ENCODE measurements at places on chromosomes 3 and 15.
A peak's percentile ranks its signal among the peaks of the same experiment; 100 is the strongest.

DNA sequence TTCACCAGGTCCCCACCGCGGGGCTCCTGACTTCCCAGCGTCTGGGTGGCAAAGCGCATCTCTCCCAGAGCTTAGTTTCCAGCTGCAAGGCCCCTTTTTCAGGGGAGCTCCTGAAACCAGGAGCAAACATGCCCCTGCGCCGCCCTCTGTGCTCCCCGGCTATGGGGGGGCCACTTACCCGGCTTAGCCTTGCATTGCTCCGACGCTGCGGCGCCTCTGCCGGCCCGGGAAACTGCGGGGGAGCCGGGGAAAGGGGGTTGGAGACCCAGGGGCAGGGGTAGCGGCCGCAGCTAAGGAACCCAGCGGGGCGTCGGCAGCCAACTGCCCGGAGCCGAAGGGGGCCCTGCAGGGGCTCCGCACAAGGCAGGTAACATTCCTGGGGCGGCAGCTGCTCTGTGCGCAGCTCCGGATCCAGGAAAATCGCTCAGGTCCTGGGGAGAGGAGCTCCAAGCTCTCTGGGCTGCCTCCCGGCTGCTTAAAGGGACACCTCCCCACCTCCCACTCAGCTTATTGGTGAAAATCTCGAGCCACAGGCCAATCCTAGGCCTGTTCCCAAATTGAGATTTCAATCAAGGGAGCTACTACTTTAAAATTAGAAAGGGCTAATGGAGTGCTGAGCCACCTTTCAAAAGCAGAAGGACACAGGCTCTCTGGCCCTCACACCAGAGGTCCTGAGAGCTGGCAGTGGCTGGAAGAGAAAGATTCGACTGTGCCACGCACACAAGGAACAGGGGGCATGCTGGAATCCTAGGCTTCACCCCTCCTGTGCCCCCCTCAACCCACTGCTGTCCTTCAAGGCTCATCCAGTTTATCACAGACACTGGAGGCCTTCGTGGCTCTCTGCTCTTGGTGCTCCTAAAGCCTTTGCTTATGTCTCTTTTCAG is 42.7 kb upstream of the PRICKLE2 start:
- peak; percentile 64 for DNase-seq

DNA sequence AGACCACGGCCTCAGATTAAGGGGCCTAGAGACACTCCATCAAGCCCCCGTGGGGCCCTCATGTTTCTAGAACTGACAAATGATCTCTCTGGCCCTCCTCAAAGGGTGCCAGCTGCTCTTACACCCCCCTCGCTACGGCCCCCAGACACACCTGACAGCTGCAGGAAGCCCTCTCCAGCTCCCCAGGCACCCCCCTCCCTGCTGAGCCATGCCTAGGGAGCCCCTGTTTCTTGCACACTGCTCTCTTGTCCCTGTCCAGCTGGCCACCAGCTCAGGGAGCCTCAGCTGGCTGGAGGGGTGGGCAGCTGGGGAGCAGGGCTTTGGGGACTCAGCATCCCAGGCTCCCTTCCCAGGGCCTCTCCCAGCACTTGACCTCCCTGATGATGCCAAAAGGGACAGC is 14.8 kb downstream of the TNK2 start:
- DNase-seq = no peak

- peak; percentile 88 for DNase-seq
Observed at GRCh38 chr3:196227121-196227561, 10.8 kb downstream of the SLC51A start.

- DNase-seq = peak; percentile 69
Observed at GRCh38 chr3:66428733-66429132, 72.1 kb downstream of the LRIG1 start.

DNA sequence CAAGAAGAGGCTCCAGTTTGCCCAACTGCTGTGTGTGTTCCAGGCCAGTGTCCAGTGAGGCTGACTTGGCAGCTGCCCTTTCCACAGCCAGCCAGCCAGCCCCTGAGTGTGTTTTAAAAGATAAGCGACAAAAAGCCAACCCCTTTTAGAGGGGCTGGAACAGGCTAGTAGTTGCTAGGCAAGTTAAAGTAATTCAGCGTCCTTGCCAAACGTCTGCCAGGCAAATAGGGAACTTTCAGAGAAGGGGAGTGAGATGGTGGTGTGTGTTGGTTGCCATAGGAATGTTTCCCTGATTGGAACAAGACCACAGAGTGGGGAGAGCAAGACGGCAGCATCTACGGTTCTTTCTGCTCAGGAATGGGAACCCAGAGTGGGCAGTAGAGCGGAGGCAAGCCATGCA is 86.3 kb downstream of the TMEM108 start:
- no peak for DNase-seq

DNA sequence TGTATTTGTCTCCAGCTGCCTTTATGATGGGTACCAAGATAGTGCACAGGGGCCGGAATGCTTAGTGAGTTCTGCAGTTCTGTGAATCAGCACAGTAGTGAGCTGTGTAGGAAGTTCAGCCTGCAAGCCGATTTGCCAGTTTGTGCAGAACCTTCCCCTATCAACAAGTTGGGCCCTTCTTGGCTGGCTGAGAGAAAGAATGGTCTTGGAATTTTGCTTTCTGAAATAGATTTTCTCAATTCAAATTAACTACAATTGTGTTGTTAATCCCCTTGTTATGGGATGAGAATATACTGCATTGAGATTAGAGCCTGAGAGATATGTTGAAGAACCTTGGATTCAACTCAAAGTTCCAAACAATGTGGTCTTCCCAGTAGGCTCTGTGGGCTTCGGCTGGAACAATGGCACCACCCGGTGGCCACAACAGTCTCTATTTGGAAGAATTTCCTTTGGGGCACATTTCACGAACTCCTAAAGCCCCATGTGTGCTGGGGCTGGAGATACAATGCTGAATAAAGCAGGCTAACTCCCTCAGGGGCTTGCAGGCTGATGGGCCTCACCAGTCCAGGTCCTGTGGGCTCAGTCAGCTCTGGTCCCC is 59.1 kb downstream of the TRIM42 start:
- peak; percentile 83 for DNase-seq

GRCh38 chr3:195069501-195070251 is 201.3 kb downstream of the XXYLT1 start:
- no peak for DNase-seq

DNA sequence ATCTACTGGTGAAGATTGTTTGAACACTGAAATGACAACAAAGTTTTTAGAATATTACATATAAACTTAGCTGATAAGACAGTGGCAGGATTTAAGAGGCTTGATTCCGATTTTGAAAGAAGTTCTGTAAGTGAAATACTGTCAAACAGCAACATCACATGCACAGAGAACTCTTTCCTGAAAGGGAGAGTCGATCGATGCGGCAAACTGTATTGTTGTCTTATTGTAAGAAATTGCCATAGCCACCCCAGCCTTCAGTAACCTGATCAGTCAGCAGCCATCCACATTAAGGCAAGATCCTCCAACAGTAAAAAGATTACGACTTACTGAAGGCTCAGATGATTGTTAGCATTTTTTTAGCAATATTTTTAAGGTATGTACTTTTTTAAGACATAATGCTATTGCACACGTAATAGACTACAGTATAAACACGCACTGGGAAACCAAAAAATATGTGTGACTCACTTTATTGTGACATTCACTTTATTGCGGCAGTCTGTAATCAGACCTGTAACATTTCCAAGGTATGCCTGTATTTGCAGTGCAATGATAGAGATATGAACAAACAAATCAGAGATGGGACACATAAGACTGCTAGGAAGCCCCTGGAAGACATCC is 225.6 kb upstream of the UBE2E1 start:
- no peak for DNase-seq

DNA sequence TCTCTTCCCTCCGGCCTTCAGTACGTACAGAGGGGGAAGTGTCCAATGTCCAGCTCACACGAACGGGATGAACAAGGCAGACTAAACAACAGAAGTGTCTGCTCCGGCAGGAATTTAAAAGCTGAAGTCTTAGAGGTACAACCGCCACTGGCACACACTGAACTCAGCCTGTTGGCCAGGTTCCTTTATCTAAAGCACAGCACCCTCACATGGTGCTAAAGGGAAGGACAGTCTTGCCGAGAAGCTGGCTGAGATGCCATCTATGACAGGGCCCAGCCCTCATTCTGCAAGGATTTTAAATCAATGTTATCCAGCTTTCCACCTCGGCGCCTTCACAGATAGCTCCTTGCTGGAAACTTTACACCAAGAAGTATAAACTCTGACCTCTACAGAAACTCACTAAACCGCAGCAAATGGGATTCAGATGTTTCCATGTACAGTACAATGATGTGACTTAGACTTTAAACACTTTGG is 2.8 kb downstream of the ADAMTS17 start:
- peak; percentile 87 for DNase-seq

DNA sequence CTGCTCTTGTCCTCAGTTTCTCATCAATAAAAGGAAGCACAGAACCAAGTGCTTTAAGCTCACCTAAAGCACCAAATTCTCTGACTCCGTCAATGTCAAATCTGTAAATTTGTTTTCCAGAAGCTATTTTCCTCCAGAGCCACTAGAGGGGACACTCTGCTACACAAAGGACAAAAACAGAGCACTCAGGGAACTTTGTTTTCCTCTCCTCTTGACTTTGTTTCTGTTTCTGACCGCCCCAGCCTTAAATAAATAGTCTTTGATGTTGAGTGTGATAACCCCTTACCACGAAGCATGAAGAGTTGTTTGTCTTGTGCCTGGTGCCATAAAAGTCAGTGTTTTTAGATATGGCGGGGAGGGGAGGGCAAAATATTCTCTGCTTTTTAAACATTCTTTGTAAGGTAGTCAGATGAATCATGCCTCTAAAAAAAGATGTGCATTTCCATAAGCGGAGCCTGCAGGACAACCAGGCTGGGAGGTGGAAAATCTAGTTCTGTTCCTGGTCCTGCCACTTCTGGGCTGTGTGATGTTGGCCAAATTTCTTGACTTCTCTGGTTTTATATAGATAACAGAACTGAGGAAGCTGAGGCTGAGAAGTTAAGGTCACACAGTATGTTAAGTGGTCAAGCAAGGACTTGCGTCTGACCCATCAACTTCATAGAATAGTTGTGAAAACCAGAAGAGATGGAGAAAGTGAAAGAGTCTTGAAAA is 7.3 kb upstream of the ZBTB38 start:
- DNase-seq = no peak

DNA sequence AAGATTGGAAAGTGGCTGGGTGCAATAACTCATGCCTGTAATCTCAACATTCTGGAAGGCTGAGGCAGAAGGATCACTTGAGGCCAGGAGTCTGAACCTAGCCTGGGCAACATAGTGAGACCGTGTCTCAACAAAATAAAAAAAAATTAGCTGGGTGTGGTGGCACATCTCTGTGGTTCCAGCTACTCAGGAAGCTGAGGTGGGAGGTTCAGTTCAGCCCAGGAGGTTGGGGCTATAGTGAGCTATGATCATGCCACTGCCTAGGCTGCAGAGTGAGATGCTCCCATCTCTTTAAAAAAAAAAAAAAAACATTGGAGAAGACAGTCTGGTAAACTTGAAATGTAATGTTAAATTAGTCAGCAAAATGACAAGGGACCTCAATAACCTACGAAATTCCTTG is 57.9 kb downstream of the STAG1 start:
- DNase-seq = no peak

- no peak for DNase-seq
Observed at GRCh38 chr3:157905885-157906284, 200.3 kb downstream of the SHOX2 start.

- DNase-seq = no peak
Observed at GRCh38 chr3:61954097-61954540, 392.7 kb downstream of the PTPRG start.

DNA sequence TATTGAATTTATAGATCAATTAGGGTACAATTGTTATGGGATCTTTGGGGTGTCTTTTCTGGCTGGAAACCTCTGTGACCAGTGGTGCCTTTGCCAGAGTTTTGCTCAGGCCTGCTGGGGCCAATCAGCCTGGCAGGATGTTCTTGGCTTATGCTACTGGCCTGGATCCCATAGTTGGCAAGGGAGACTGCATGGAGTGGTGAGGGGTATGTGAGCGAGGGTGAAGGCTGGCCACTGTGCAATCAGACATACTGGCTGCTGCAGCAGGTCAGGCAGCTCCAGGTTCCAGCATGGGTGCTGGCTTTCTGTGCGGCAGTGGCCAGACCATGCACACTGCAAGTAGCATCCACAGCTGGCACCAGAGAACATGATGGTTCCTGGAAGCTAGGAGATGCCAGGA is 1053.2 kb upstream of the GBE1 start:
- no peak for DNase-seq

DNA sequence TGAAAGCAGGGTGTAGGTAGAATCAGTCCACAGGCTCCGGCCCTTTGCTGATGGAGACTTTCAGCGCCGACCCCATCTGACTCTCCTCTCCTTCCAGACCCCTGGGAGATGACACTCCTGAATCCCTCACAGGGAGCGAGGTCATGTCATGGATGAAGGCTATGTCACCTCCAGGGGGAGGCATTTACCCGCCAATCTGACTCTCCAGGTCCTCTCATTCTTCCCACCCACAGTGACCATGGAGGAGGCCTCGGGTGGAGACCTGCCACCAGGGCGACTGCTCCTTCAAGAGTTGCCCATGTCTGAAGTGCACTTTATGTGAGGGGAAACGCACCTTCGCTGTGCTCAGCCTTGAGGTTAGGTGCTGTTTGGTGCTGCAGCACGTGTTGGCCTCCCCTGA is 112.7 kb downstream of the KLF13 start:
- DNase-seq = no peak

- no peak for DNase-seq
Observed at GRCh38 chr15:89533861-89534544, 37.6 kb upstream of the RHCG start.

DNA sequence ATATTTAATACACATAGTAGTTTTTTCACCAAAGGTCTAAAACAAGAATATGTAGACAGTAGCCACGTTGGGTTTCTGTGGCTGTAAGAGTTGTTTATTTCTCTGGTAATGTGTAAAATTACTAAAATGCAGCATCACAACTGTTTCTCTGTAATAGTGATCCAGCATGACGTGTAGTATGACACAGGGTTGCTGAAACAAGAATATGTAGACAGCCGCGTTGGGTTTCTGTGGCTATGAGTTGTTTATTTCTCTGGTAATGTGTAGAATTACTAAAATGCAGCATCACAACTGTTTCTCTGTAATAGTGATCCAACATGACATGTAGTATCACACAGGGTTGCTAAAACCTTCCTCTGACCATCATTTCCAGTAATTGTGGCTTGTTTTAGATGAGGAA is 153.6 kb upstream of the ZNF717 start:
- no peak for DNase-seq

DNA sequence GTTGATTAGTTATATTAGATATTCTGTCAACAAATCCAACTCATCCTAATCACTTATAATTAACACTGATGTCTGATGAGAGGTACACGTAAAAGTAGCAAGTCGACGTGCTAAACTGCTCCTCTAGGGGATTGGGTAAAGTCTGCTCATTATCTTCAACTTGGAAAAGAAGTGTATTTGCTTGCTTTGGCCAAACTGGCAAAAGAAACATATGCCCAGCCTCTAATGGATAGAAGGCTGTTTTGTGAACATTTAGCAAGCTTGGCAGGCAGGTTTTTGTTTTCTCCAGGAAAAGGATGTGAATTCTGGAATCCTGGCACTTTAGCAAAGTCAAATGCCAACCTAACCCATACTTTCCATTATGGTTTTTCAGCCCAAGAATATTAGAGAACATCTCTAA is 264.8 kb downstream of the TBL1XR1 start:
- no peak for DNase-seq

GRCh38 chr3:60504827-60505457 is 746.3 kb downstream of the FHIT start:
- DNase-seq = no peak

GRCh38 chr3:150264561-150265279 is 143.4 kb upstream of the TSC22D2 start:
- no peak for DNase-seq

GRCh38 chr3:107662124-107662507 is 139.4 kb downstream of the BBX start:
- DNase-seq = peak; percentile 52

Measured in testis (tissue), 5 donors.